ENCODE measurements at places on chromosomes 4 and X.

GRCh38 chr4:104424989-104425388 lies 69.7 kb downstream of the CXXC4 start:
- no peak overlapping the region for H3K27ac ChIP-seq
- no peak for DNase-seq
- no peaks in the 10 kb centered on the region for H3K4me1 ChIP-seq
- no peak overlapping the region for H3K4me3 ChIP-seq
- no peaks in the 10 kb centered on the region for H3K36me3 ChIP-seq

- no peaks in the 10 kb centered on the region for H3K36me3 ChIP-seq
- no peak overlapping the region for H3K27ac ChIP-seq
- no peaks in the 10 kb centered on the region for H3K4me1 ChIP-seq
- peak; percentile 82 for DNase-seq
These were observed 103.5 kb downstream of the LDB2 start for GRCh38 chr4:16794816-16795445.

GRCh38 chrX:147832707-147833348 lies 78.9 kb upstream of the FMR1 start:
- peaks cover 2% of the 10 kb centered on the region for H3K4me1 ChIP-seq
- no peaks in the 10 kb centered on the region for H3K36me3 ChIP-seq
- no peaks in the 10 kb centered on the region for H3K27me3 ChIP-seq
- no peak for DNase-seq

DNA sequence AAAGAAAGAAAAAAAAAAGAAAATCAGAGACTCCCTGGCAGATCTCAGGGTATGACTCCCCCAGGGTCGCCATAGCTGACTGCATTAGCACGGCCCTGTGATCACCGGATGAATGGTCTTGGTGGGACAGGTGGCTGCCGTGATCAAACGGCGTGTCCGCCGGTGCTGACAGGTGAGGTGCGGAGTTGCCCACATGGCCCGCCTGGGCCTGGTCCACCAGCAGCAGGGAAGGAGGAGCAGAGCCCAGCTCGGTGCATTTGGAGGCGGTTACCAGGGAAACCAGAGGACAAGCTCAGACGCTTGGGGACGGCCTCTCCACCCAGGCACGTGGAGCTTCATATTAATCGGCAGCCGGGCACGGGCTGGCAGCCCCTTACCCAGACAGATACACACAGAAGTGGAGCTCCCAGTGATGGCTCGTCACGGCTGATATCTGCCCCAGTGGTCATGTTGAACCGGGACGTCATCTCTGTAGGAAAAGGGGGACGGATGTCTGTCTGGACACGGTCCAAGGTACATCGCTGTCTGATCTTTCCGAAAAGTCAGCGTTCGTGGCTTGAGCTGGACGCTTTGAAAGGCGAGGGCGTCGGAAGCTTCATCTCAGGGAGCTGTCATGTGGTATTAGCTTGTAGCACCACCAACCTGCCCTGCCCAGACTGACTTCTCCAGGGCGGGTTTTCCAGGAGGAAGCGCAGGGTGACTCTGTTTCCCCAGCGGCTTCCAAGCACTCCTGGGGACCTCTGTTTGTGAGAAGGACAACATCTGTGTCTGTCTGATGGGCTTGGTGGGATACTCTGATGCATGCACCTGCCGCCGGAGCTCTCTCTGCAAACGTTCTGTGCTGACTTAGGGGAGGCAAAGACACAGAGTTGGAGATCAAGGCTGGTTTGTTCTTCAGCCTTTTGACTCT lies 180.7 kb downstream of the CRLF2 start:
- no peak for DNase-seq
- H3K27me3 ChIP-seq = no peaks in the 10 kb centered on the region
- H3K4me3 ChIP-seq = no peak overlapping the region
- H3K36me3 ChIP-seq = no peaks in the 10 kb centered on the region
- H3K4me1 ChIP-seq = peaks cover 12% of the 10 kb centered on the region

GRCh38 chr4:107472265-107472948 lies 247.6 kb downstream of the PAPSS1 start:
- H3K27ac ChIP-seq = no peak overlapping the region
- H3K4me1 ChIP-seq = no peaks in the 10 kb centered on the region
- no peaks in the 10 kb centered on the region for H3K36me3 ChIP-seq
- H3K4me3 ChIP-seq = no peak overlapping the region
- DNase-seq = no peak

- no peak overlapping the region for H3K4me3 ChIP-seq
- H3K27ac ChIP-seq = peak overlapping the region; percentile 29
- DNase-seq = peak; percentile 56
- H3K27me3 ChIP-seq = peaks cover 32% of the 10 kb centered on the region
- peaks cover 2% of the 10 kb centered on the region for H3K4me1 ChIP-seq
- peaks cover 4% of the 10 kb centered on the region for H3K36me3 ChIP-seq
These were observed 3.2 kb upstream of the PCDH19 start for GRCh38 chrX:100413229-100413628.

GRCh38 chr4:164937576-164938270 lies 39.7 kb downstream of the TRIM61 start:
- H3K4me3 ChIP-seq = no peak overlapping the region
- peaks cover 7% of the 10 kb centered on the region for H3K27me3 ChIP-seq
- no peak for DNase-seq
- no peaks in the 10 kb centered on the region for H3K4me1 ChIP-seq

- no peak overlapping the region for H3K4me3 ChIP-seq
- H3K27ac ChIP-seq = no peak overlapping the region
- H3K36me3 ChIP-seq = no peaks in the 10 kb centered on the region
These were observed 48.6 kb upstream of the AP1S2 start for GRCh38 chrX:15903186-15903681.

GRCh38 chrX:38271154-38271716 lies 50.6 kb upstream of the SRPX start:
- no peak for DNase-seq
- H3K4me3 ChIP-seq = no peak overlapping the region
- peaks cover 1% of the 10 kb centered on the region for H3K36me3 ChIP-seq

GRCh38 chr4:111018216-111018615 lies 395.3 kb upstream of the PITX2 start:
- H3K4me1 ChIP-seq = no peaks in the 10 kb centered on the region
- DNase-seq = no peak
- H3K4me3 ChIP-seq = no peak overlapping the region
- H3K36me3 ChIP-seq = no peaks in the 10 kb centered on the region
- H3K27ac ChIP-seq = no peak overlapping the region

DNA sequence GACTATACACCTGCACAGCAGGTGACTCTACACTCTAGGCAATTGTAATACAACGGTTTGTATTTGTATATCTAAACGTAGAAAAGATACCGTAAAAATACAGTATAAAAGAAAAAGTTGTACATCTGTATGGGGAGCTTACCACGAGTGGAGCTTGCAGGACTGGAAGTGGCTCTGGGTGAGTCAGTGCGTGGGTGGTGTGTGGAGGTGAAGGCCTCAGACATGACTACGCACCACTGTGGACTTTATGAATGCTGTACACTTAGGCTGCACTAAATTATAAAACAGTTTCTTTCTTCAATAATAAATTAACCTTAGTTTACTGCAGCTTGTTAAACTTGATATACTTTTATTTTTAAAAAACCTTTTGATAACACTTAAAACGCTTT lies 85.0 kb upstream of the FAT1 start:
- H3K36me3 ChIP-seq = no peaks in the 10 kb centered on the region
- H3K27ac ChIP-seq = no peak overlapping the region
- no peaks in the 10 kb centered on the region for H3K27me3 ChIP-seq
- no peaks in the 10 kb centered on the region for H3K4me1 ChIP-seq
